ENCODE measurements at places on chromosomes 2 and 18.
A peak's percentile ranks its signal among the peaks of the same experiment; 100 is the strongest.

DNA sequence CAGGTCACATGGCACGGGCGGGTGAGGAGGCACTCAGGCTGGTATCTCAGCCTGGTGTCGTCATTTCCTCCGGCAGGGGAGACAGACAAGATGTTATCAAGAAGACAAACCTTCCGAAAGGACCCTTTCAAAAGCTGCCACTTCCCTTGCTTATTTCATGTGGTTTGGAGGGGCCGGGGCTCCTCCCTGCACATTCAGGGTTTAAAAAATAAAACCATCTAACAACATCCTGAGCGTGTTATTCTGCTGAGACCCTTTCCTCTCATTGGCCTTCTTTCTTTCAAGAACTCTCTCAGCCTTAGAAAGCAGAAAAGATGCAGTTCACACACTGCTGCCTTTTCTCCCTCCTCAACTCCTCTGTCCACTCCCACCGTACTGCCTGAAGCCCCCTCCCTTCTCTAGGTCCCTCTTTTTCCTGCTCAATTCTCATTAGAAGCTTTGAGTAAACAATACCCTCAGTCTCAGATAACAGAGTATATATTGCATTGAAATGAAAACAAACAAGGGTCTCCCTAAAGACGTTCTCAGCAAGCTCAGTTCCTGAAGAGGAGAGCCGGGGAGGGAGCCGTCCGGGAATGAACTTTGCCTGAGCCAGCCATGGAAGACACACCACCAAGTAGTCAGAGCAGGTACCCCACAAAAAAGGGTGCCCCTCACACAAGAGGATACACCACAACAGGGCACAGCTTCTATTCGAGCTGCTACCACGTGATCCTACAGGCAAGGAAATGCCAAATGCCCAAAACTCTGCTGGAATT is 9.7 kb downstream of the SMAD7 start:
- DNase-seq, result no peak

DNA sequence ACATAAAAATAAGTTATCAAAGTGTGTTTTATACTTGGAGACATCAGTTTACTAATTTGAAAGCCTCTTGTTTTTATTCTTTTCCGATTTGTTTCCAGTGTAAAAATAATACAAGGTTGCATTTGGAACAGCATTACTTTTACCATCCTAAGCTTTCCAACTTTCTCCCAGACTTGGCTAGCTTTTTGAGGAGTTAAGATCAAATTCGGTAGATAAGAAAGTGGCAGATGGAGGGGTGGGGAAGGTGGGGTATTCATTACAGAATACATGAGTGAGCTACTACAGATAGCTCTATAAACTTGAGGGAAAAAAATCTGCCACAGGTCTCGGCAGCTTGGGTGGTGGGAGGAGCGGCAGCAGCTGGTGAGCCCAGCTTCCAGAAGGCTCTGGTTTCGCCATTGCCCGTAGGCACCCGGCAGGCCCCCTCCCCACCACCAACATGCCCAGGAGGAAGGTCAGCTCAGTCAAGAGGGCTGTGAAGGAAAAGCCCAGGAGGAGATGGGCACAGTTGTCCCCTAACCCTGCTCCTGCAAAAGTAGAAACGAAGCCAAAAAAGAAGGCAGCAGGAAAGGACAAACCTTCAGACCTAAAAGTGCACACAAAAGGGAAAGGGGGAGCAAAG is 18.6 kb upstream of the RMC1 start:
- no peak for DNase-seq

- DNase-seq, result no peak
These were observed 70.0 kb upstream of the PSMD14 start for GRCh38 chr2:161238265-161238559.

- no peak for DNase-seq
These were observed 61.0 kb downstream of the SPP2 start for GRCh38 chr2:234111523-234111922.

DNA sequence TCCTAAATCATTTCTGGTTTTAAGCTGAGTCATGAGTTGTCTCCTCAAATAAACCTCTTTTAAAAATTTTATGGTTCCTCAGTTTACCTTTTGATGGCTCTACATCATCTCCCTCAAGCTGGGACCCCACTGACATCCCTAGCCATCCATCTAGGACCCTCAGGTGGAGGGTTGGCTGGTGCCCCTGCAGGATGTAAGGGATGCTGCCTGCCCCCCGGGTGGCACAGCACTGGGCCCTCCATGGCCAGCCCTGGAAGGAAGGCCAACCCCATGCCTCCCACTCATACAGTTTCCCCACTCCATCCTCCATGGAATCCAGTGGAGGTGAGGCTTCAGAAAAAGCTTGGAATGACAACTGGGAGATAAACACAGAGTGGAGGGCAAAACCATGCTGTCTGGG is 17.2 kb upstream of the GPC1 start:
- DNase-seq, result no peak

- DNase-seq, result peak; percentile 77
These were observed 68.2 kb downstream of the TBC1D8 start for GRCh38 chr2:101082998-101083397.

DNA sequence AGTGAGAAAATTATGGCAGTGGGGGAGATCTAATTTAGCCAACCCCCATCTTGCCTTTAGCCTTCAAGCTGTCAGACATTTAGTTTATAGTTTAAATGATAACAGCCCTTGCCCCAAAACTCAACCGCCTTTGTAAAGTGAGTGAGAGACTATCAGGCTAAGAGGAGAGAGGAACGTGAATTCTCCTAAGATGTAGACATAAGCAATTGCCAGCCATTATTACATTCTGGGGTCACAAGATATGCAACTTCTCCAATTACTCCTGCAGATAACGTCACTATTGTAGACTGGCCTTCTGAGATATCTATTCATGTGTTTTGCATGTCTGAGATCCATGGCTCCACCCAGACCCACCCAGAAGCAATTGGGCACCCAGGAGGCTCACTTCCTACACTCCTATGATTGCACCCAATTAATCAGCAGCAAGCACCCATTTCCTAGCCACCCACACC is 307.3 kb downstream of the NBAS start:
- peak; percentile 3 for DNase-seq

- DNase-seq, result peak; percentile 63
These were observed 1.2 kb downstream of the EPB41L3 start for GRCh38 chr18:5542515-5543035.

DNA sequence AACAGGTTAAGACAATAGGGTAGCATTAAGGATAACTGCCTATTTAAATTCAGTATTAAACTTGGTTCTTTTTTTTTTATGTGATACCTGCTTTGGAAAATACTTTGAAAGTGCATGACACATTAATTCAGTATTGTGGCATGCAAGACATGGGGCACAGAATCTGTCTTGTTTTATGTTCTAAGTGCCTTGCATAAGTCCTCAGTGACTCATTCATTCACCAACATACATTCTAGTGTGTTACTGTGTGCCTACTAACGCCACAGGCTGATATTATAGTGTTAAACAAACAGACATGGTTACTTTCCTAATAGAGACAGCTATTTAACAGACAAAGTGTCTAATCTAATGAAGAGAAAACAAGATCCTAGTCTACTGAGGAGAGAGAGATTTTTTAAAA is 91.7 kb downstream of the GCA start:
- DNase-seq, result no peak

DNA sequence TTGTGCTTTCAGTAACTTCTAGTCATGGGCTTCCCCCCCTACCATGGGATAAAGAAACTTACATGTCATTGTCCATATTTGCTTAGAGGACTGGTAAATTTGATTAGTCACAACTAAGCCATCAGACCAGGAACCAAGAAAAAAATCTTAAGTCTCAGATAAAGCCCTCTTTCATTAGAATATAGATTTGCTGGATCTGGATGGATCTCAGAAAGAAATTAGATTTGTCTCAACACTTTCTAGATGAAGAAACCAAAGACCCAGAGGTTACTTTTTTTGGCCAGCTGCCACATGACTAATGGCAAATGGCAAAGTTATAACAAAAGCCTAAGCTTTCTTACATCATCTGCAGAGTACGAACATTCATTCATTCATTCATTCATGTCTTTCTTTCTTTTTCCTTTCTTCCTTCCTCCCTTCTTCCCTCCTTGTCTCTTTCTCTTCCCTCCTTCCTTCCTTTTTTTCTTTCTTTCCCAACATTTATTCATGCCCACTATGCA is 60.2 kb downstream of the CDCA7 start:
- DNase-seq, result no peak

DNA sequence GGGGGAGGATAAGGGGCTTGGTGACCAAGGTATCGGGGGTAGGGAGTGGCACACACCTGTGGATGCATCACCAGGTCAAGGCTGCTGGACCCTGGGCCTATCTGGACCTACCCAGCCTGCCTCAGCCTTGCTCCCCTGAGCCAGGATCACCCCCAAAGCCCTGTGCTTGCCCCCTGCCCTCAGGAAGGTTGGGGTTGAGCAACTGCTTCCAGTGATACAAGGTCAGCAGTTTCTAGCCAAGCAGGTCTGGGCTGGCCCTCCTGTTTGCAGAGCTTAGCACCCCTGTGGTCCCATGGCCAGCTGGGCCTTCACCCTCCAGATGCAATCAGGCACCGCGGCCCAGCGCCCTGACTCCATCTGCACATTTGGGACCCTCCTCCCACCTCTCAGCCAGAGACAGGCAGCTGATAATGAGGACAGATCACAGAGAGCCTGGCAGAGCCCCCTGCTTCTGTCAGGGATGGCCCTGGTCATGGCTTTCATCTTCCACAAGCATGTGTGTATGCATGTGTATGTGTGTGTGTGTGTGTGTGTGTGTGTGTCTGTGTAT is 154.6 kb downstream of the TFCP2L1 start:
- no peak for DNase-seq

- peak; percentile 67 for DNase-seq
These were observed 42.8 kb upstream of the LDLRAD4 start for GRCh38 chr18:13175754-13176210.

DNA sequence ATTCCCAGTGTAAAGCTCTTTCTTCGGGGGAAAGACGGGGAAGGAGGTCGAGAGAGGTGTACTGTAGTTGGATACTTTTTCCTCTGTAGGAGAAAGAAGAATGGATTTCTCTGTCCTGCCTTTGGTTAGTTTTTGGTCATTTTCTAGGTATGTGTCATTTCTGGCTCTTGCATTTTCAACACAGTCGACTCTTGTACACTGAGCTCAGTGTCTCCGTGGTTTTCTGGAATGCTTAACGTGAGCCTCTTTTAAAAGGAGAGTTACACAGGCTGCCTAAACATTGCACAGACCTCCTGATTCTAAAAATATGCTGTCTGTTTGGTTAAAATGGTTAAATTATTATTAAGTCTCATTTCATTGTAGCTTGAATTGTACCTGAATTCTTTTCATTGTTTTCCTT is 21.8 kb upstream of the GLS start:
- DNase-seq, result no peak

GRCh38 chr2:119387381-119388129 is 20.8 kb downstream of the DBI start:
- peak; percentile 99 for DNase-seq

DNA sequence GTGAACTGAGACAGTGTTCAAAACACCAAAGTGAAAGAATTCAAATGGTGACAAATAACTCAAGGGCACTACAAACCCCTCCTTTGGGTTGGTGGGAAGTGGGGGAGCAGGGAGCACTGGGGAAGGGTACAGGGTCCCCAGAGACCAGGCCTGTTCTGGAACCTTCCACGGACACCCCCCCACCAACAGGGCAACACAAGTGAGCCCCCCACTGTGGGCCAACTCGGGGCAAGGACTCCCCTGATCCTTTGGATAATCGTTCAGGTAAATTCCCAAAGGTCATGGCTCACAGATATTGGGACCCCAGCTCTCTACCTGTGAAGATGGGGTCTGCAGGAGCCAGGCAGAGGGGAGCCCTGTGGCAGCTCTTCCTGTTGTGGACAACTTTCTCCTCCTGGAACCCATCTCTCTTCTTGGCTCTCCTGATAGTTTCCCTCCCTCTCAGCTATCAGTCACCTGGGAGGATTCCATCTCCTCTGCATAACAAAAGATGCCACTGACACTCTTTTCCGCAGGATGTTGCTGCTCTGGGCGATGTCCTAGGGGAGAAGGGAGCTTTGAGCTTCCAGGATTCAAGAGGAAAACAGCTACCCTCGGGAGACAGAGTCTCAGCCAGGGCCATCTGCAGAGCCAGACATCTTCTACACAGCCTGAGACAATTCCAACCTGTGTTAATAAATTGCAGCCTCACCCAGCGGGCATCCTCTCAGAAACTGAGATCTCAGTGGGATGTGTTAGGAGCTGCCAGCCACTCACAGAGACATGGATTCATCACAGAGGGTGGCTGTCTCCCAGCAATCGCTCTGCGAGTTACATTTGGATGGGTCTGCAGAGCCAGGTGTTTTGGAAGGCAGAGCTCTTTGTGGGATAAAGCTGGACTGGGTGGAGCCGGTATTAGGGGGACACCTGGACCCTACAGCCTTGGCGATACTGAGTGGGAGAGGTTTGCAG is 35.4 kb downstream of the MBP start:
- no peak for DNase-seq

DNA sequence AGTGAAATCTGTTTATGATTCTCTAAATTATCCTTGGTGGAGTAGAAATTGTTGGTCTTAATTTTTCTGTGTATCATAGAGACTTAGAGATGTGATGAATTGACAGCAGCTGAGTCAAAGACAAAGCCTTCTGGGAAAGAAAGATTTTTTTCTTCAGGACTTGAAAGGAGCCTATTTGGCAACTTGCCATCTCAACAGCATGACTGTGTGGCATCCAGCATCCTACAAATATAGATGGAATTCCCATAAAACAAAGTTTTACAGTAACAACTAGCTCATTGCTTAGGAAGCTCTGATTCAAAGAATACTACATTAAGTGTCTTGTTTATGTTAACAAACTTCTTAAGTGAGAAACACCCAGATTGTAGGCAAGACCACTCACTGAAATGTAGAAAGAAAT is 79.2 kb upstream of the SETBP1 start:
- DNase-seq, result no peak

DNA sequence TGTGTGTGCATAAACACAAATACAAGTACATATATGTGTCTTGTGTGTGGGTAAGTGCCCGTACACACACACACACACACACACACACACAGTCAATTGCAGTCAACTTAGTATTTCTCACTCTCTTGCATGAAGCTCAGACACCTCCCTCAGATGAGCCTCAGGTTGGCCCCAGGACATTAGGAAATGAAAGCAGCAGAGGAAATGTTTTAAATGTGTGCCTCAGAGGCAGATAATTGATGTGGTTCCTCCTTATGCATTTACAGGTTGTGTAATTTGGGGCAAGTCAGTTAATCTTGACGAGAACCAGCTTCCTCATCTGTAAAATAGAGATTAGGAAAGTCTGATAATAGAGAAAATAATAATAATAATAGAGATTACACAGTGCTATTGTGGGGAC is 814.0 kb upstream of the ID2 start:
- peak; percentile 86 for DNase-seq

- no peak for DNase-seq
These were observed 409.9 kb upstream of the NRXN1 start for GRCh38 chr2:51441786-51442185.

DNA sequence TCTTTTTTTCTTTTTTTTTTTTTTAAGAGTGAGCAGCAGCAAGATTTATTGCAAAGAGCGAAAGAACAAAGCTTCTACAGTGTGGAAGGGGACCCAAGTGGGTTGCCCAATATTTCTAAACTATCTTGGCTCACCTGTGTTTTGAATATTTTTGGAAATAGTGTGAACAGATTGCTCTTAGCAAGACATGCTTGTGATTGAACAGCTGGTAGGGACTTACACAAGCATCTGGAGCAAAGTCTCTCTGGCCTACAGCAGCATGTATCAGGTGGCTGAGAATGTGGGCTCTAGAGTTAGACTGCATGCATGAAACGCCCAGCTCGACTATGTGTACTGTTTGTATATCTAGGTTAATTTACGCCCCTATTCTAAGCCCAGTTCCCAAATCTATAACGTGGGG is 40.3 kb upstream of the FBXO11 start:
- no peak for DNase-seq

GRCh38 chr18:64260810-64261209 is 111.9 kb upstream of the LINC00305 start:
- no peak for DNase-seq

Data from inflammatory macrophage treated with lipopolysaccharide for 1 hour (primary cell).